Pericardium fibroblast (primary cell): ENCODE measurements at places on chromosomes 3 and 15. TPM values are rescaled to one million over a fixed set of nuclear protein-coding genes. Genes with fewer than 3 reads are reported as not detected.

POPDC2 gene
- 0.09 and 0.12 TPM in 2 replicates for total RNA-seq

SEMA3G gene
- 1.0 TPM in 1 of 2 replicates, not detected in the other for total RNA-seq

SPCS1 gene
- total RNA-seq = 138 and 162 TPM in 2 replicates

GABRA5 gene
- total RNA-seq = 0.23 TPM in 1 of 2 replicates, not detected in the other

CCR8 gene
- not detected in 2 replicates for total RNA-seq

KIF7 gene
- total RNA-seq = 13.8 and 14.1 TPM in 2 replicates

ZNF774 gene
- 0.09 and 0.12 TPM in 2 replicates for total RNA-seq

RBMS3 gene
- total RNA-seq = 38.9 and 45.9 TPM in 2 replicates

STRA6 gene
- 2.0 and 3.5 TPM in 2 replicates for total RNA-seq

DNAH12 gene
- total RNA-seq = not detected in 2 replicates

CPA3 gene
- total RNA-seq = not detected in 2 replicates

FBXW12 gene
- total RNA-seq = not detected in 2 replicates

ALG1L2 gene
- not detected in 2 replicates for total RNA-seq

GOLGA8Q gene
- not detected in 2 replicates for total RNA-seq

SMAD6 gene
- 16.0 and 52.3 TPM in 2 replicates for total RNA-seq

ALDH1A3 gene
- 28.5 and 202 TPM in 2 replicates for total RNA-seq

CIAO2A gene
- 40.9 and 43.6 TPM in 2 replicates for total RNA-seq

AMOTL2 gene
- total RNA-seq = 188 and 284 TPM in 2 replicates

GABRR3 gene
- not detected in 2 replicates for total RNA-seq
